Stimulated activated CD8-positive, alpha-beta memory T cell treated with anti-CD3 and anti-CD28 coated beads, Interleukin-7, amount 100 ng/mL, for 1 hour (primary cell): ENCODE measurements at places on chromosomes 2 and 18.

GRCh38 chr2:98123286-98123685, 36.3 kb downstream of the VWA3B start:
- no peak for DNase-seq

DNA sequence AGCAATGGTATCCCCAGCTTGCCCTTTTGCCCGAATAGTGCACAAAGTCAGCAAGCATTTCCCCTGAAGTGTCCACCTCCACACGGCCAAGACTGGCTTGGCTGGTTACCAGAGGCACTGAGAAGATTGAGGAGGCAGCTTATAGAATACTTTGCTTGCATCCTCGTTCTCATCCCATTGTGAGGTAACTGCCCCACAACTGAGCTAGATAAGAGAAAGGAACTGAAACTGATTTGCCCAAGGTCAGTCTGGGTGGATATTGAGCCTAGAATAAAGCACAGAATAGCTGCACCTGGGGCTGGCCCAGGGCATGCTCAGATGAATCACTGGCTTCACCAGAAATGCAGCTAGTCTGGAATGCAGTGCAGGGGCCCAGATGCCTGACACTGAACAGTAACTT, 32.7 kb upstream of the MAP4K3 start:
- DNase-seq, result no peak

DNA sequence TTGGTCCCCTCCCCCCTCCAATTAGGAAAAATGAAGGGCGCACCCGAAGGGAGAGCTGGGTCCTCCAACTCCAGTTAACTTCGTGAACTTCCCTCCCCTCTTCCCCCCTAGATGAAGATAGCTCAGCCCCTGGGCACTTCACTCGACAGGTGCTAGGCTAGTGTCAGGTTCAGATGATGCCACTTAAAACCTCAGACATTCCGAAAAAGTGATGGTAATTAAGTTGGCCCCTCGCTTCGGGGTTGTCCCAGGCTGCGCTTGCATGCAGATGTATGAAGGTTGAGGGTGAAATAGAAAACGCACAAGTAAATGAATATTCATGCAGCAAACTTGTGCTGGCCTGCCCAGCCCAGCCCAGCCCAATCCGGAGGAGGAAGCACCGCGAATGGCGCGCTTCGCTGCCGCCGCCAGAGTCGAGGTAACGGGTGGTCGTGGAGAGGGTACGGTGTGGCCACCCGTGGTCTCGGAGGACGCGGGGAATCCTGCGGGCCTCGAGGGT, 3.0 kb upstream of the GBX2 start:
- DNase-seq, result no peak

GRCh38 chr2:142188562-142188961, 57.7 kb upstream of the LRP1B start:
- DNase-seq, result no peak

DNA sequence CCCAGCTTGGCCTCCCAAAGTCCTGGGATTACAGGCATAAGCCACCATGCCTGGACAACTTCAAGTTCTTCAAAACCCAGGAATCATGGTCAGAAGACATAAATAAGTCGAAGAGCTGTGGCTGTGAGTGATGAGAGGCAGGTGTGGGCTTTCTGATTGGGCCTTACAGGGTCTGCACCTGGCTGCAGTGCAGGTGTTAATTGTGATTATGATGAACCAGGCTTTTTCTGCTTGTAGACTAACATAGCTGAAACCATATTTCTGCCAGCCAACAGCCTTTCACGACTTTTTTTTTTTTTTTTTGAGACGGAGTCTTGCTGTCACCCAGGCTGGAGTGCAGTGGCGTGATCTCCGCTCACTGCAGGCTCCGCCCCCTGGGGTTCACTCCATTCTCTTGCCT, 14.9 kb upstream of the DTNB start:
- no peak for DNase-seq
